ENCODE measurements at places on chromosomes 4 and X.

GRCh38 chr4:52358366-52358765 is 300.7 kb downstream of the USP46 start:
- no peak for DNase-seq

DNA sequence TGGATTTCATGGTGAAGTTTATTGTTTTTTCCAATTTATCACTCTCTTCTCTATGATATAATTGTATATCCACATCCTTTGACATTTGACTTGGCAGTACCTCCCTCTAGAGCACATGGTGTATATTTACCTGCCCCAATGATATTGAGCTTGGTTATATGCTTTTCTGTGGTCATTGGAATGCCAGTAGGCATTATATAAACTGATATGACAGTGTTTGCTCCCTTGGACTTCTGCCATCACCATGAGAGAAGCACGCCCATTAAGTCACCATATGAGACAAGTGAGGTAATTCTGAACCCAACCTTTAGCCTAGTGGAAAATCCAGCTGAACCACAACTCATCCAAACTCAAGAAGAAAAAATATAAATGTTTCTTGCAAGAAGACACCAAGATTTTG is 2761.5 kb downstream of the ARAP2 start:
- DNase-seq = no peak

- DNase-seq = no peak
Observed at GRCh38 chr4:26985873-26986272, 125.2 kb downstream of the STIM2 start.

DNA sequence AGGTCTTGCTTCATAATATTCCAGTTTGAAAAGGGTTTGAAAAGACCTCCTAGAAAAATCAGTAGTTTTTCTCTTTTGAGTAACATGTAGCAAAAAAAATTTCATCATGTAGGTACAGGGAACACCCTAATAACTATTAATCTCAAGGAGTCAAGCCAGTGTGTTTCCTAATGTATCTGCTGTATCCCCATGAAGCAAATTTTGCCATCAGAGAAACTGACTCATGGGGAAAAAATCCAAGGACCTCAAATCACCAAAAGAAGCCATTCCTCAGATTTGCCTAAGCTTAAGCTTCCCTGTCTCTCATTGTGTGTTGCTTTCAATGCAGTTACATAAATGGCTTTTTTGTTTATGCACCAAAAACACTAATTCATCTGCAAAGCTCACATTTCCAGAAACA is 29.7 kb downstream of the F9 start:
- no peak for DNase-seq

GRCh38 chr4:40112027-40112792 is 55.6 kb downstream of the N4BP2 start:
- DNase-seq = no peak

- no peak for DNase-seq
Observed at GRCh38 chrX:80237072-80237471, 183.2 kb upstream of the TENT5D start.

GRCh38 chr4:172843192-172843591 is 325.4 kb upstream of the GALNT7 start:
- DNase-seq = no peak

- no peak for DNase-seq
Observed at GRCh38 chrX:19552793-19553192, 37.5 kb upstream of the MAP3K15 start.

DNA sequence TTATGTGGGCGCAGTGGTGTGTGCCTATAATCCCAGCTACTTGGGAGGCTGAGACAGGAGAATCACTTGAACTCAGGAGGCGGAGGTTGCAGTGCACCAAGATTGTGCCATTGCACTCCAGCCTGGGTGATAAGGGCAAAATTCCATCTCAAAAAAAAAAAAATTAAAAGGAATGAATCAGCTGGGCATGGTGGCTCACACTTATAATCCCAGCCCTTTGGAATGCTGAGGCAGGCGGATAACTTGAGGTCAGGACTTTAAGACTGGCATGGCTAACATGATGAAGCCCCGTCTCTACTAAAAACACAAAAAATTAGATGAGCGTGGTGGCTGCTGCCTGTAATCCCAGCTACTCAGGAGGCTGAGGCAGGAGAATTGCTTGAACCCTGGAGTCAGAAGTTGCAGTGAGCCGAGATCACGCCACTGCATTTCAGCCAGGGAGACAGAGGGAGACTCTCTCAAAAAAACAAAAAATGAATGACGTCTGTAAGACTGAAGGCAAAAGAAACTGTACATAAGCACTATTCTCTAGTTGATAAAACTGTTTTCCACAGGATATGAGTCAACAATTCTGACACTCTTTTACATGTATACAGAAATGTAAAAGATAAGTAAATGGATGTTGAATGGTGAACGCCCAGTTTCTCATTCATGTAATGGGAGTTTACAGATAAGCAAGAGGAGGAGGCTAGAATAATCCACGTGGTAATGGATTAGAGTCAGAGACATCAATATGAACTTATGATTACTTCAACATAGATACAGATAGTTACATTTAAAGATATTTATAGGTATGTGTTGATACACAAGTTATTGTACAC is 22.2 kb downstream of the CENPC start:
- DNase-seq = no peak

- no peak for DNase-seq
Observed at GRCh38 chrX:107673933-107674479, 45.7 kb downstream of the PRPS1 start.

DNA sequence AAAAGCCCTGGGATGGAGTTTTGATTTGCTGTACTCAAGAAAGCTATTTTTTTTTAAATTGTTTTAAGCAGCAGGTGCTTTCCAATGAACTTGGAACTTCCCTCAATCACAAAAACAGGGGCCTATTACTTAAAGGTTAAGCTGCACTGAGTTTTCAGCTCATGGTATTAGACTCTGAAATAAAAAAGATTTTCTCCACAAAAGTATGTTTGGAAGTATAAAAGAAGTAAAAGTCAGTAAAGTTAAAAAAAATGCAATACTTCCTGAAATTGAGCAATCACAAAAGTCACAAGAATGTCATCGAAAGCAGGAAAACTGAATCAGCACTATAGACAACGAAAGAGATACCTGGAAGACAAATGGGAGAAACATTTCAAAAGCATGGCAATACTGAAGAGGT is 38.9 kb upstream of the PLAC8 start:
- DNase-seq = no peak

DNA sequence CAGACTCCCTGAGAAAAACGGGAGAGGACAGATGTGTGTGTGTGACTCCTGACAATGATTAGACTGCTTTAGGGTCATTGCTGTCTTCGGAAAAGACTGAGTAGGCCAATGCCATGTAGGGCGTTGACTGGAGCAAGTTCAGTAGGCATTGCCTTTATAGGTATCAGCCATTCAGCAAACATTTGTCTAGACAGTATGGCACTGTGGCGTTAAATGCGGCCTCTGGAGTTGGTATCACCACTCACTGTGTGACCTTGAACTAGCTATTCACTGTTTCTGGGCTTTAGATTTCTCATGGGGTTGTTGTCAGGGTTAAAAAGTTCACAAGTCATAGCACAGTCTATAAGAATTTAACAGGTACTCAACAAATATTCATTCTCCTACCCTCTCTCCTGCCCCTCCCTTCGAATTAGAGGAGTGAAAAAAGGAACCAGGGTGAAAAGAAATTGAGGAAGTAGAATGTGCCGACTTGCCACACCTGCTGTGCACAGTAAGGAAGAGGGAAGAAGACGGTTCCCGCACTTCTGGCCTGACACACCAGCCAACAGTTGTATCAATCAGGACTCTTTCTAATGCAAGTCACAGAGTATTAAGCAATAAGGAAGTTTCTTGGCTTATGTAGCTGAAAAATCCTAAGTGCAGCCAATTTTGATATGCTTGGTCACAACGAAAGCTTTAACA is 83.2 kb upstream of the PLAC8 start:
- DNase-seq = no peak

GRCh38 chr4:116882503-116882902 is 202.9 kb downstream of the TRAM1L1 start:
- no peak for DNase-seq
